Nephron progenitor cell (in vitro differentiated cells): ENCODE measurements at places on chromosomes 6 and 20.

DNA sequence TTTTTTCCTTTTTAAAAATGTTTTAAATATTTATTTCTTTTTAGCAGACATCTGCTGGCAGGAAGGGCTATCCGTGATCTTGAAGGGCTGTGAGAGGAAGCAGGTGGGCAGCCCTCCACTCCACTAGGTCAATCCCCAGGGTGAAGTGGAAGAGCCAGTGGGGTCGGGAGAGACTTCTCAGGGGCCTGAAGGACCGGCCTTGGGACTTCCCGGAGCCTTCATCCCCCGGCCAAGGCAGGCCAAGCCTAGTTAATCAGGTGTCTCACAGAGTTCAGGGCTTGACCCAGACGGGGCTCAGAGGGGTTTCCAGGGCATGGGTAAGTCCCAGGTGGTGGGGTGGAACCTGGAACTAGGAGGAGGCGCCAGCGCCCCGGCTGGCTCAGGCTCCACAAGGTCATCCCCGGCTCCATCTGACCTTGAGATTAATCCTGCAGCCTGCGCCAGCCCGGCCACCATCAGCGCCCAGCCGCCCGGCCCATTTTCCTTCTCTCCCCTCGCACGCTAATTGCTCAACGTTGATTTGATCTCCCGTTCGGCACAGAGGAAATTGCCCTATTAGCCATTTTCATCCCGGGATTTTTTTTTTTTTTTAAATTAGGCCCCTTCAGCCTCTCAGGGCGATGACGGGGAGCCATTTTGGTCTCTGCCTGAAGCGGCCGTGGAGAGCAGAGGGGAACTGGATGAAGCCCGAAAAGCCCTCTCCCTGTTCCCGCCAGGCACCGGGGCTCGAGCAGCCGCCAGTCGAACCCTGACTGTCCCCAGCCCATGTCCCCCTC, 44.4 kb downstream of the MDFI start:
- no peak for DNase-seq

DNA sequence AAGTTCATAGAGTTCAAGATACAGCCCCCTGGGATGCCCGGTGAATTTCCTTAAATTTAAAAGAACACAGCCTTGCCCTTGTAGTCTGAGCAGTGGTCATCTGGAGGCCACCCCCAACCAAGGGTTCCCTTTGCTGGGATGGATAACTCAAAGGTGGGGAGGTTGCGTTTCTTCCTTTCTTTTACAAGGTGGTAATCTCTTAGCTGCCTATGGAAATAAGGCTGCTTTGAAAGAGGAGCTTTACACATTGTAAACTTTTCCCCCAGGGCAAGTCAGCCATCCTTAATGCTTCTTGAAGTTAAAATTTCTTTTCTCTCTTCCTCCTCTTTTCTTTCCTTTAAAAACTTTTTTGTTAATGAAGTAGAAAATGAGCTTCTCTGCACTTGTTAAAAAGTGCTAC, 71.2 kb upstream of the PRDM1 start:
- DNase-seq, result no peak

GRCh38 chr6:84272298-84272697, 44.9 kb upstream of the CEP162 start:
- no peak for DNase-seq

GRCh38 chr6:23533944-23534343, 592.1 kb upstream of the NRSN1 start:
- DNase-seq, result no peak

- DNase-seq, result no peak
These were observed 5.9 kb downstream of the CMTR1 start for GRCh38 chr6:37438930-37439329.

DNA sequence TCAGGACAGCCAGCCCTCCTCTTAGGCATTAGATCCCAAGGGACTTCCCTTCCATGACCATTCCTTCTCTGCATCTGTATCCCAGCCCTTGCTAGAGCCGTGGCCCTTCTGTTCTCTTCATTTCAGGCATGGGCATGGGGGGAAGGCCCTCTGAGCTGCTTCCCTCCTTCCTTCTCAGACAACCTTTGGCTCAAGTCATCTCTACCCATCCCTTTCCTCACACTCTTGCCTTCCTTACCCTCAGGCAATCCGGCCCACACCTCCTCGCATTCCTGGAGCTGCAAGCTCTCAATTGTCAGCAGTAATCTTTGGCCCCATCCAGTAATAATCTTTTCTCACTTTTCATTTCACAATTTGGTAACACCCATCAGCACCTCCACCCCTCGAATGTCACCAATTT, 426.9 kb upstream of the JARID2 start:
- no peak for DNase-seq

GRCh38 chr20:37392441-37393195, 46.7 kb downstream of the SRC start:
- DNase-seq, result no peak

DNA sequence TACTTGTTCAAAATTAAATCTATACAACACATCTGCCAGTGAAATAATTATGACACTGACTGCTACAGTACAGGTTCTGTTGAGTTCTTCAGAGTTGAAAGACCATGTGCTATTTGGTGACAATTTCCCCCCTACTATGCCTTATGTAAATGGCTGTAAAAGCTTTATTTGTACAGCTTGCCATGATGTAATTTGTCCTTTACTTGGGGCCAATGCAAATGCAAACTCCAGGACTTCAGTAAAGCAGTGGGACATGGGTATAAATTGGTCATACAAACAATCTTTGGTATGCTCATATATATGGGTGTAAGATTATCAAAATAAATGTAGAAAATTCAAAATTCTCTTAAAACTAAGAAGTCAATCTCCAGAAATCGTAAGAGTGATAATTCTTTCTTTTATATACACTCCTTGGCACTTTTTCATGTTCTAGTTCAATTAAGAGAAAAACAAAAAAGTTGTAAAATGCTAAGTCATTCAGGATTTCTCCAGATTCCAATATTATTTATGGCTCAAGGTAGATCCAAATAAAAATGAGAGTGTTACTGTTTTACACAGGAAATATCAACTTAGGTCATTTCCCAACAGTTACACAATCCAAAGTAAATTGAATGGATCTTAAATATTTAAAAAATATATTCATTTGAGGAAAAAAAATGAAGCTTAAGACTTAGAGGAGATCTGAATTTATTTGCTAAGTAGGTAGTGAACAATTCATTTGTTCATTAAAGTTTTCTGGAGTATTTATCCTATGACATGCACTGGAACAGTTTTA, 1310.5 kb upstream of the CITED2 start:
- DNase-seq, result no peak

GRCh38 chr6:47865206-47865605, 83.4 kb downstream of the OPN5 start:
- DNase-seq, result no peak
